Activated CD8-positive, alpha-beta T cell treated with anti-CD3 and anti-CD28 coated beads for 36 hours (primary cell): ENCODE measurements at places on chromosomes 16 and 17. TPM values are rescaled to one million over a fixed set of nuclear protein-coding genes. Genes with fewer than 3 reads are reported as not detected.

The TEX19 gene
- not detected for total RNA-seq

The SEC14L5 gene
- 0.07 TPM for total RNA-seq

The NPTX1 gene
- 5.1 TPM for total RNA-seq

The C16orf92 gene
- total RNA-seq = not detected

The CARD14 gene
- total RNA-seq = 0.50 TPM

The HBZ gene
- total RNA-seq = not detected

The EFNB3 gene
- total RNA-seq = not detected

The SSTR5 gene
- not detected for total RNA-seq

The JMJD6 gene
- 77.9 TPM for total RNA-seq

The HS3ST2 gene
- total RNA-seq = not detected

The STAT5B gene
- 128 TPM for total RNA-seq

The MYL4 gene
- not detected for total RNA-seq

The CBFA2T3 gene
- total RNA-seq = 0.14 TPM

The MMP2 gene
- total RNA-seq = not detected

The SPOP gene
- total RNA-seq = 61.6 TPM

The ZNF469 gene
- 0.45 TPM for total RNA-seq

The UTS2R gene
- total RNA-seq = not detected

The DHX38 gene
- 71.8 TPM for total RNA-seq

The MYH1 gene
- total RNA-seq = not detected

The NXPH3 gene
- total RNA-seq = 0.29 TPM

The CDH1 gene
- total RNA-seq = 0.16 TPM

The LHX1 gene
- not detected for total RNA-seq

The HOXB4 gene
- total RNA-seq = 1.7 TPM

The KRTAP3-2 gene
- not detected for total RNA-seq

The TAT gene
- not detected for total RNA-seq

The FOXK2 gene
- total RNA-seq = 55.6 TPM

The HOXB5 gene
- not detected for total RNA-seq

The GLIS2 gene
- 0.49 TPM for total RNA-seq

The KRTAP16-1 gene
- not detected for total RNA-seq

The TBC1D28 gene
- total RNA-seq = not detected

The EIF3CL gene
- total RNA-seq = 25.0 TPM

The SCIMP gene
- 0.54 TPM for total RNA-seq

The SCNN1G gene
- not detected for total RNA-seq

The CDH8 gene
- not detected for total RNA-seq

The OR1A1 gene
- total RNA-seq = not detected

The ODAD4 gene
- total RNA-seq = 0.81 TPM
